ENCODE measurements at places on chromosomes 2 and 18.

DNA sequence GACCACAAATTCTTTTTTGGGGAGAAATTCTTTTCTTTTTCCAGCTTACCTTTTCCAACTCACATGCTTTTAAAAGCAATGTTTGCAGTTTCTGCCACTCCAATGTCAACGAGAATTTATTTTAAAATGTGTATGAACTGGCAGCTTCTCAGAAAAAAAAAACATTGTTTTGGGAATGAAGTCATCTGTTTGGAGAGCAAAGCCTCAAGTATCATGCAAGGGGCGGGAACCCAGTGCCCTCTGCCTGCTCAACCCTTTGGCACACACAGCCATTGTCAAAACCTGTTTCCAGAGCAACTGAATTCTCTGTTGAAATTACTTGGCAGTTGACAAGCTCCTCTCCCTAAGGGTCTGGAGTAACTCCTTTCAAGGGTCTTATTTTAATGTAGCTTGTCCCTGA is 128.5 kb downstream of the QPCT start:
- no peak for DNase-seq

DNA sequence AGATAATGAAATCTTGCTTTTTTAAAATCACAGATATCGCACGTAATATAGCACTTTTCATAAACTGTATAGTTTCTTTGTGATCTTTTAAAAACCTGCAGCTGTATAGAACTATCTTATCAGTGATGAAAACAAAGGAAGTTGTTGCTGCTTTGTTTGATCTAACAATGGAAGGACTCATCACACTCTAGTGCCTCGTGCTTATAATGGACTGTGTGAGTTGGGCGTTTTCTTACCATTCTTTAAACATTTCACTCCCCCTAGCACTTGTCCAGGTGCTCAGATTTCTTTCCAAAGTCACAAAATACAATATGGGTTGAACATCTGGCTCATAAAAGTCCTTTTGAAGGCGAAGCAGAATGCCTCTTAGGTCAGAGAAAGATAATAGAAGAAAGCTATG is 94.8 kb upstream of the SPATS2L start:
- DNase-seq, result no peak

GRCh38 chr2:111627256-111627655 is 256.7 kb downstream of the ANAPC1 start:
- no peak for DNase-seq

DNA sequence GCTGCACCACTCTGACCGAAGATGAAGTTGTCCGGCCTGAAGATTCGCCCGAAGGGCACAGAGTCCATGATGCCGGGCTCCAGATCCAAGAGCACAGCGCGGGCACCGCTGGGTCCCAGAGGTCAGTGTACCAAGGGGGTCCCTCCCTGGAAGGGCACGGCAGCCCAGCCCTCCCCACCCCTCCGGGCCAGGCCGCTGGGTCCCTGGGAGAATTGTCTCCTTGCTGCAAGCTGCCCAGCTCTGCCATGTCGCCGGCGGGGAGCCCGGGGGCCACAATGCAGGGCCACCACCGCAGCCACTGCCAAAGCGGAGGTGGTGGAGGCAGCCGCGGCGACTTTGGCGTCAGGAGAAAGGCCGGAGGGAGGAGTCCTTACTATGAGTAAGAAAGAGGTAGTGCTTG is 189.5 kb upstream of the CYRIA start:
- no peak for DNase-seq

- no peak for DNase-seq
Measured at GRCh38 chr2:183125659-183126341, 1.6 kb downstream of the NUP35 start.

- no peak for DNase-seq
Measured at GRCh38 chr18:52829320-52829719, 489.3 kb downstream of the DCC start.

GRCh38 chr2:88082781-88083180 is 15.2 kb downstream of the SMYD1 start:
- DNase-seq, result no peak

DNA sequence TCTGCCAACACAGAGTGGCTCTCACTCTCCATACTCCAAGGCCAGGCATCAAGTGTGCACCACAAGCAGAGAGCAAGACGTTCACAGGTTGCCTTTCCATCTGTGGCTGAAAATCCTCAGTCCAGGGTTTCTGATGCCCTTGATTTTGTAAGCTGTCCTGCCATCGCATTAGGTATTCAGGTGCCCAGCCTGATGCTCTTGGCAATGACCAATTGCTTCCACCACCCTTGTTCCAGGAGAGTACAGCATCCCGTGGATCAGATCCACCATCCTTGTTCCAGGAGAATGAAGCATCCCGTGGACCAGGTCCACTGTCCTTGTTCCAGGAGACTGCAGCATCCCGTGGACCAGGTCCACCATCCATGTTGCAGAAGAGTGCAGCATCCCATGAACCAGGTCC is 133.4 kb upstream of the GPC1 start:
- no peak for DNase-seq

GRCh38 chr18:46320297-46320696 is 216.1 kb downstream of the HAUS1 start:
- DNase-seq, result no peak

GRCh38 chr2:208792766-208793165 is 386.2 kb downstream of the PTH2R start:
- no peak for DNase-seq

- DNase-seq, result no peak
Measured at GRCh38 chr2:50922506-50922905, 109.4 kb downstream of the NRXN1 start.

- no peak for DNase-seq
Measured at GRCh38 chr18:24982831-24983230, 369.1 kb downstream of the ZNF521 start.

GRCh38 chr18:52588931-52589330 is 248.9 kb downstream of the DCC start:
- no peak for DNase-seq

DNA sequence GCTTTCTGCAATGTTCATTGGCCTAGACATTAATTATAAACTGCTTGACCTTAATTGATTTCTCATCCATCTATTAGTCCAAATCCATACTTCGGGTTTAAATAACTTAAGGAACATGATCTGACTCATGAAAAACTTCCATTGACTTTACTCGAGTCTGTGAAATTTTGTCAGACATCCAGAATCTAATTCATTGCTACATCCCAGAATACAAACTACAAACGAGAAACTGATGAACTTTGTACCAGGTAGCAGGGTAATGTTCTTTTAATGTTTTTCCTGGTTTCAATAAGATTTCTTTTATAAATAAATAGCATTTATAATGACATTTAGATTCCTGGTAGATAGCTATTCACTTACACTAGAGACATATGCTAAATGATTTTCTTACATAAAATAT is 36.0 kb upstream of the IKZF2 start:
- no peak for DNase-seq

DNA sequence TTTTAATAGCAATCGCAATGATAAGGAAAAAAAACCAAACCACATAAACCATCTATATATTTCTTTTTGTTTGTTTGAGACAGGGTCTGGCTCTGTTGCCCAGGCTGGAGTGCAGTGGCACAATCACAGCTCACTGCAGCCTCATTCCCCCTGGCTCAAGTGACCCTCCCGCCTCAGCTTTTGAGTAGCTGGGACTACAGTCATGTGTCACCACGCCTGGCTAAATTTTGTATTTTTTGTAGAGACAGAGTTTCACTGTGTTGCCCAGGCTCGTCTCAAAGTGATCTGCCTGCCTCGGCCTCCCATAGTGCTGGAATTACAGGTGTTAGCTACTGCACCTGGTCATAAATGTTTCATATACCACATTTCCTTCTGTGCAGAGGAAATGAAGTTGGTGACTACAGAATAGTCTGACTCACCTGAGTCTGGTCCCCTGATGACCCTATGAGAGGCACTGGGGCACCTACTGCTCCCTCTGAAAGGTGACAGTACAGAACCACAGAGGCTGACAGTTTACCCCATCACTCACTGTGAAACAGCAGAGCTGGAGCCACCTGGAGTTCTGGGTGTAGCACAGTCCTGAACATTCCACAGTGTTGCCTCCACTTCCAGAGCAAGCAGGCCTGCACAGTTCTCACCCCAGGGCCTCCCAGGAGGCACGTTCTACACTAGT is 183.7 kb upstream of the PXDN start:
- DNase-seq, result no peak

- DNase-seq, result peak; percentile 81
Measured at GRCh38 chr2:201572846-201573508, 70.3 kb downstream of the TMEM237 start.

GRCh38 chr2:214075456-214075855 is 335.4 kb upstream of the VWC2L start:
- no peak for DNase-seq

GRCh38 chr2:209772290-209772685 is 656 bp downstream of the UNC80 start:
- DNase-seq, result no peak

DNA sequence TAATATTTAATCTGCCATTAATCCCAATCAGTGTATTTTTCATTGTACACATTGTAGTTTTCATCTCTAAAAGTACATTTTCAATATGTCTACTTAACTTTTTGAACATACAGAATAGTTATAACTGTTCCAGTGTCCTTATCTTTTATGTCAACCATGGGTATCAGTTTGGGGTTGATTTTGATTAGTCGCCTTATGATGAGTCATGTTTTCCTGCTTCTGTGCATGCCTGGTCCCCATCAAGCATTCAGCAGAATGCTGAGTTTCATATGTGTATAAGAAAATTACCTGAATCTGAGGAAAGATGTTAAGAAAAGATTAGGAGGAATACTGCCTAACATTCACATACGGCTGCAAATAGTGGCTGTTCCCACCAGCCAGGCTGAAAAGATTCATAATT is 17.7 kb downstream of the SPDYA start:
- no peak for DNase-seq

- peak; percentile 76 for DNase-seq
Measured at GRCh38 chr2:21330786-21331391, 207.1 kb downstream of the TDRD15 start.

DNA sequence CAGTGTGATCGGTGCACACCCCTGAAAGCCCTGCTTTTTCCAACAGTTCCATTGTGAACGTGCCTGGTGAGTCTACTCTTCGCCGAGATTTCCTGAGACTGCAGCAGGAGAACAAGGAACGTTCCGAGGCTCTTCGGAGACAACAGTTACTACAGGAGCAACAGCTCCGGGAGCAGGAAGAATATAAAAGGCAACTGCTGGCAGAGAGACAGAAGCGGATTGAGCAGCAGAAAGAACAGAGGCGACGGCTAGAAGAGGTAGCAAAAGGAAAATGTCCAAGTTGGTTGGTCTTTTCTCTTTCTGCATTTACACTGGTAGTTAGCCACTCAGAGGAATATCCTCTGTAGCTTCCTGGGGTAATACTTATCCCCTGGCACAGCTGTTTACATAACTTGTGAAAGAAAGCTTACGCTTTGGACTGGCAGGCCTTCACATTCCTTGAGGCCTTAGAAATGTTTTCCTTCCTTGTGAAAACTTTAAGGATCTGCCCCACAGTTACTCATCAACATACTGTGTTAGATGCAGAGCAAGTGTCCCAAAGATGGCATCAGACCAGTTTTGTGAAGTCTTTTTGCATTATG is 146.6 kb downstream of the MAP4K4 start:
- no peak for DNase-seq

DNA sequence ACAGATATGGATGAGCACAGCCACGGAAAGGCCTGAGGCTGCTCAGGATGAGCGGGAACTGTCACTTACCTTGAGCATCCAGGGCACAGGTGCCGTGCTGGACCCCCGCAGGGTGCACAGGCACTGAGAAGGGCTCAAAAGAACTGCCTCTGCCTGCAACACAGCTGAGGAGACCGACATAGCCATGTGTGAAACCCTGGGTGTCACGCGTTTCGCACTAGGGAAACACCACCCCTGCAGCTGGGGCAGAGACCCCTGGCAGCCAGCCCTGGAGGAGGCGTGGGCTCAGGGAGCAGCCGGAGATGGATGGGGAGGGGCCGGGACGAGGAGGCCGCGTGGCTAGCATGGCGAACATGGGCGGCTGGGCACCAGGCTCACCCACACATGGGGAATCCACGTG is 228.9 kb downstream of the EIPR1 start:
- DNase-seq, result no peak

GRCh38 chr18:54323970-54324369 is 33.7 kb downstream of the STARD6 start:
- no peak for DNase-seq

GRCh38 chr18:13892098-13892497 is 23.2 kb downstream of the MC2R start:
- DNase-seq, result no peak

DNA sequence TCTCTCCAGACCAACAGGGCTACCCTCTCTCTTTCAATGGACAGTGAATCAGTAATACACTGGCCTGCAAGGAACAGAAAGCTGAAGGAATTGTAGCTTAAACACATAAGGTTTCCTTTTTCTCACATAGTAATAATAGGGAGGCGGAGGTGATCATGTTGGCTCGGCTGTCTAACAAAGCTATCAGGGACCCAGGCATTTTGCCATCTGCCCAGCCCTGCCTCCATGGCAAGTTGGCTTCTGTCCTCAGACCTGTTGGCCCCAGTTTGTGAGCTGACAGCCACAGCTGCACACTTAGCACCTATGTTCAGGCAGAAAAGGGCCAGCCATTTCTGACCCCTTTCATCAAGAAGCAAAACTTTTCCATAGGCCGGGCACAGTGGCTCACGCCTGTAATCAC is 2.0 kb upstream of the CHRNG start:
- no peak for DNase-seq

DNA sequence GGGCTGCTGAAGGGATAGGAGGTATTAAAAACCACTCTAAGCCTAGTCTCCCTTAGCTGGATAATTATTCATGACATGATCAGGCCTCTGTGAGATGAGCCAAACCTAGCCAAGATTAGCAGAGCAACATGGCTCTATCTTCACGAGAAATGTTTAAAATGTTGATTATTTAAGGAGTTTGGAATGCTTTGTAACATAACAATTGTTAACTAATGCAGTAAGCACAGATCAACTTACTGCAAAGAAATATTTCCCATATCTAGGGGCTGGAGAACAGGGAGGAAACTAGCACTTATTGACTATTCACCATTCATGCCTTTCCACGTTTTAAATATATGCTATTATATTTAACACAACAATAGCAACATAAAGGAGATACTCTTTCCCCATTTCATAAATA is 833.7 kb upstream of the CHAC2 start:
- no peak for DNase-seq

GRCh38 chr2:104790100-104790811 is 63.7 kb upstream of the POU3F3 start:
- DNase-seq, result no peak

GRCh38 chr2:37623971-37624900 is 47.2 kb downstream of the CDC42EP3 start:
- peak; percentile 84 for DNase-seq
